ENCODE measurements at places on chromosomes 12 and 14. TPM values are rescaled to one million over a fixed set of nuclear protein-coding genes. Genes with fewer than 3 reads are reported as not detected.

Gene INSM2
- not detected for total RNA-seq

Gene KRT75
- not detected for total RNA-seq

Gene KRT72
- total RNA-seq, result not detected

Gene HELB
- 17.1 TPM for total RNA-seq

Gene UBE2N
- 261 TPM for total RNA-seq

Gene HHIPL1
- not detected for total RNA-seq

Gene NDRG2
- 1.1 TPM for total RNA-seq

- peaks cover 13% of the 10 kb centered on the region for H3K27me3 ChIP-seq
- peaks cover 2% of the 10 kb centered on the region for H3K4me1 ChIP-seq
- no peak for DNase-seq
- no peak overlapping the region for H3K4me3 ChIP-seq
- no peaks in the 10 kb centered on the region for H3K36me3 ChIP-seq
Observed at GRCh38 chr14:52829527-52830185, 38.2 kb upstream of the GNPNAT1 start.

DNA sequence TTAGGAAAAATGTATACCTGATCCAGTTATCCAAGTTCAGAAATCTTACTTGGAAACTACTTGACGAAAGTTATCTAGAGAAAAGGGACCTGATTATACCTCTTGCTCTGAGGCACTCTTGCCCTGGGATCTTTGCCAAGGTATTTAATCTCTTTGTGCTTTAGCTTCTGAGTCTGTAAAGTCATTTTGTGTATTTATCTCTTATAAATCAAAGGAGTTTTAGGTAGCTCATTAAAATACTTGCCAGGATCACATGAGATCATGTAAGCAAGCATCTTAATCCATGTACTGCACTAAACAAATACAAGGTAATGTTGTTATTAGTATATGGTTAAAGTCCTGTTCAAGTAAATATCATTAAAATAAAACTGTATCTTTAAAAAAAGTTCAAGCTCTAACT is 147.5 kb downstream of the IPO8 start:
- H3K4me1 ChIP-seq, result no peaks in the 10 kb centered on the region
- DNase-seq, result no peak
- no peak overlapping the region for H3K27ac ChIP-seq
- no peak overlapping the region for H3K4me3 ChIP-seq
- H3K36me3 ChIP-seq, result no peaks in the 10 kb centered on the region
- H3K27me3 ChIP-seq, result no peaks in the 10 kb centered on the region

DNA sequence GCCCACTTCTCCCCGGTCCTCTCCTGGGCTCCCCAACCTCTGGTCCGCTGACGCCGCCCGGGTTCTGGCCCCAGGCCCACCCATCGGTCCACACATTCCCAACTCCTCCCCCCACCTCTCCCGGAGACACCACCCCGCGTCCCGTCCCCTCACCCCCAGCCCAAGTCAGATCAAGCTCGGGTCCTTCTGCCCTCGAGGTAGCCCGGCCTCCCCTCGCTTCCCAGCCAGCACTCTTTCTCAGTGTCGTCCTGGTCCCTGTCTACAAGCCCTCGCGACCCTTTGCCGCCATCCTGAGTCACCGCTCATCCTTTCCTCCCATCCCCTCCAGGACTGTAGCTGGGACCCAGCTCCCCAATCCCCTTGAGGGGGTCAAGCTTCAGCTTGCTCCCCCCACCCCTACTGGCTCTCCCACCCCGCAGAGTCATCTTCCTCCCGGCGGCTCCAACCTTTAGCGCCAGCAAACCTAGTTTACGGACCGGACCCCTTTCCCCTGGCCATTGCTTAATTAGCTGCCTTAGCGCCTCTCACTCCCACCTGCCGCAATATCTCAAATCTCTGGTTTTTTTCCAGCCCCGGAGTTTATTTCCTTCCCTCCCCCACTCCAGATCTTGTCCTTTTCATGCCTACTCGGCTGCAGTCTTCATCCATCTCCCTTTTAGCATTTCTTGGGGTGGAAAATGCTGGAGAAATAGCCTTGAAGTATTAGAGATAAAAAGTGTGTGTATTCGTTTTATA is 1.1 kb downstream of the PPP4R4 start:
- peaks cover 59% of the 10 kb centered on the region for H3K27me3 ChIP-seq
- H3K4me3 ChIP-seq, result peak overlapping the region; percentile 74
- H3K27ac ChIP-seq, result no peak overlapping the region
- no peak for DNase-seq

DNA sequence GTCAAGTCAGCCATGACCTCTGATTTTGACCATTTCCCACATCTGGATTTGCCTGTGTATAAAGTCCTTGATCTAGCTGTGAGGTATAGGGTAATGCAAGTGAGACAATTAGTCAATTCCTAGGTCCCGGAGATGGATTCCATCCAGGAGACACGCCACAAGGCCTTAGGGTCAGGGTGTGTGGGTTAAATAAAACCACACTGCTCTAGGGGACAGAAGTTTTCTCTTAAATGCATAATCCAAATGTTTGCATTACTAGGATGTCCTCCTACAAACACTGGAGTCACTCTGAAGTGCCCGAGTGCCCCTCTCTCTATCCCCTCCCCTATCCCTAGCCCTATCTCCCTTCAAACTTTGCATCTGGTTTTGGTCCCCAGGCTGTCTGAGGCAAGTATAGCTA is 26.8 kb downstream of the LRIG3 start:
- no peak overlapping the region for H3K27ac ChIP-seq
- no peaks in the 10 kb centered on the region for H3K36me3 ChIP-seq
- no peaks in the 10 kb centered on the region for H3K4me1 ChIP-seq
- no peak for DNase-seq

DNA sequence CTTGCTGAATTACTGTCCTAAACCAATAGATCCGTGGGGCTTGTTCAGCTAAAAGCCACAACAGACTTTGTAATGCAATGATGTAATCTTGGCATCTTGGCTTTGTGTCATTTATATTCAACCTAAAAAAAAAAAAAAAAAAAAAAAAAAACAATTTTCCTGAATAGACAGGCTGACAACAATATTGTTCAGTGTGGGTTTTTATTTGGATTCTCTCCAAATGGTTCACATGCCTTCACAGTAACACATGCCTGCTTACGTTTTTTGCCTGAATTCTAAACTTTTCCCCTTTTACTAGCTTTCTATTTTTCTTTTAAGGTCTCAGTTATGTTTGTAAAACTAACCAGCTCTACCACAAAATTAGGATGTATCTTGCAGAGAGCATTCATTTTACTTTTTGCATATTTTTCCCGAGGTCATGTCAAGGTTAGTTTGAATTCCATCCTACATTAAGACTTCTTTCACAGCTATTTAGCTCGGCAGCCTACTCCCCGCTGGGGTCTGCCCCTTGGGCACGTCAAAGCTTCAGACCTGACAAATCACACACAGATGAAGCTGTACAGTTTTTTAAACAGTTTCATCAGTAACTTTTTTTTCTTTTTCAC is 213.7 kb upstream of the NPAS3 start:
- no peak for DNase-seq
- H3K4me3 ChIP-seq, result no peak overlapping the region
- H3K36me3 ChIP-seq, result no peaks in the 10 kb centered on the region
- no peak overlapping the region for H3K27ac ChIP-seq

- no peaks in the 10 kb centered on the region for H3K36me3 ChIP-seq
- no peak overlapping the region for H3K4me3 ChIP-seq
- H3K27me3 ChIP-seq, result no peaks in the 10 kb centered on the region
- no peak overlapping the region for H3K27ac ChIP-seq
- DNase-seq, result no peak
Observed at GRCh38 chr12:101040936-101041335, 169.1 kb downstream of the SLC5A8 start.

GRCh38 chr12:85920324-85920947 is 46.3 kb downstream of the NTS start:
- no peak overlapping the region for H3K27ac ChIP-seq
- H3K4me3 ChIP-seq, result no peak overlapping the region
- H3K27me3 ChIP-seq, result no peaks in the 10 kb centered on the region
- DNase-seq, result no peak
- H3K36me3 ChIP-seq, result no peaks in the 10 kb centered on the region

- no peaks in the 10 kb centered on the region for H3K27me3 ChIP-seq
- no peak overlapping the region for H3K4me3 ChIP-seq
- H3K4me1 ChIP-seq, result peaks cover 34% of the 10 kb centered on the region
- H3K27ac ChIP-seq, result peak overlapping the region; percentile 60
- DNase-seq, result no peak
Observed at GRCh38 chr12:12488823-12489550, 73.7 kb downstream of the DUSP16 start.

- H3K36me3 ChIP-seq, result no peaks in the 10 kb centered on the region
- peaks cover 3% of the 10 kb centered on the region for H3K27me3 ChIP-seq
- H3K4me3 ChIP-seq, result no peak overlapping the region
Observed at GRCh38 chr12:46919666-46920400, 94.0 kb upstream of the SLC38A4 start.

- no peak for DNase-seq
- H3K4me3 ChIP-seq, result no peak overlapping the region
- H3K36me3 ChIP-seq, result no peaks in the 10 kb centered on the region
Observed at GRCh38 chr12:2292560-2292959, 239.8 kb downstream of the CACNA1C start.

DNA sequence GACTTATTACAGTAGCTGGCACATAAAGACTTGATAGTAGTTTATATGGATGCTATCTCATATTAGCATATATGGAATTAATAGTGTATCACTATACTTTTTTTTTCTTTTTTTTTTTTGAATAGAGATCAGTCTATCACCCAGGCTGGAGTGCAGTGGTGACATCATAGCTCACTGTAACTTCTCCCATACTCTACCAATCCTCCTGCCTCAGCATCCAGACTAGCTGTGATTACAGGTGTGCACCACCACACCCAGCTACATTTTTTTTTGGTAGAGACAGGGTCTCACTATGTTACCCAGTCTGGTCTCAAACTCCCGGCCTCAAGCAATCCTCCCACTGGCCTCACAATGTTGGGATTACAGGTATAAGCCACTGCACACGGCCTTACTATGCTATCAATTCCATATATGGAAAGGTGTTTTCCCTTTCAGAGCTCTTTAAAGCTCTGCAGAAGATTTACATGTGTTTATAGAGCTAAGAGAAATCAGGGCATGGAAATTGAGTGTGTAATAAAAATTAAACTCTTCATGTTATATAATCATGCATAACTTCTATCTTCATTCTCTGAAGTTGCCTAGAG is 1.8 kb upstream of the TBK1 start:
- DNase-seq, result no peak
- peaks cover 44% of the 10 kb centered on the region for H3K36me3 ChIP-seq
- H3K4me3 ChIP-seq, result peak overlapping the region; percentile 92

DNA sequence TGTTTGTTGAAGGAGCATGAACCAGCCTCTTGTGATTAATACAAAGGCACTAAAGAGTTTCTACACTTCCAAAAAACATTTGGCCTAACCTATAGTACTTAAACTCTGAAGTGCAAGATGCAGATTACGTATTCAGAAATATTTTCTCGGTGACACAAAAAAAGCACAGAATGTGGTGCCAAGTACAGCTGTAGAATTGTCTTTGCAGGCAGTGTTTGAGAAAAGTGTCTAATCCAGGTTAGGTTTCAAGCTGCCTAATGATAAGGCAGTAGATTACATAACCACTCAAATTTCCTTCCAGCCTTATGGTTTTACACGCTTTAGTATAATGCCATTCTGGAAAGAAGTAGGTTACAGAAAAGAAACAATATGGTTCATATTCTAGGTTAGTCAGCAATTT is 205.2 kb downstream of the KLHL28 start:
- H3K4me3 ChIP-seq, result no peak overlapping the region
- no peak for DNase-seq
- no peaks in the 10 kb centered on the region for H3K27me3 ChIP-seq
- H3K27ac ChIP-seq, result no peak overlapping the region
- H3K4me1 ChIP-seq, result no peaks in the 10 kb centered on the region

DNA sequence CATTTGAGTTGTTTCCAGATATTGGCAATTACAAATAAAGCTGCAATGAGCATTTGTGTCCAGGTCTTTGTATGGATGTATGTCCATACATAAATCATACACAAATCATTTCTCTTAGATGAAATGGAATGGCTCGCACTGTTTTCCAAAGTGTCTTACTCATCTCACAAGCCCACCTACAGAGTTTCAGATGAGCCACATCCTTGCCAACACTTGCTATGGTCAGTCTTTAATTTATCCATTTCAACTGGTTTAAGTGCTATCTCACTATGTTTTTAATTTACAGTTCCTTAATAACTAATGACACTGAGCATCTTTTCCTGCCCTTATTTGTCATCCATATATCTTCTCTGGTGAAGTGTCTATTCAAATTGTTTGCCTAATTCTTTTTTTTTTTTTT is 132.9 kb upstream of the DIO3 start:
- no peak for DNase-seq
- H3K4me1 ChIP-seq, result no peaks in the 10 kb centered on the region
- no peaks in the 10 kb centered on the region for H3K36me3 ChIP-seq
- H3K27me3 ChIP-seq, result peaks cover 35% of the 10 kb centered on the region

GRCh38 chr12:114371250-114371649 is 34.7 kb downstream of the TBX5 start:
- H3K27me3 ChIP-seq, result no peaks in the 10 kb centered on the region
- H3K4me3 ChIP-seq, result no peak overlapping the region
- no peaks in the 10 kb centered on the region for H3K4me1 ChIP-seq
- no peaks in the 10 kb centered on the region for H3K36me3 ChIP-seq
- H3K27ac ChIP-seq, result no peak overlapping the region
- no peak for DNase-seq

DNA sequence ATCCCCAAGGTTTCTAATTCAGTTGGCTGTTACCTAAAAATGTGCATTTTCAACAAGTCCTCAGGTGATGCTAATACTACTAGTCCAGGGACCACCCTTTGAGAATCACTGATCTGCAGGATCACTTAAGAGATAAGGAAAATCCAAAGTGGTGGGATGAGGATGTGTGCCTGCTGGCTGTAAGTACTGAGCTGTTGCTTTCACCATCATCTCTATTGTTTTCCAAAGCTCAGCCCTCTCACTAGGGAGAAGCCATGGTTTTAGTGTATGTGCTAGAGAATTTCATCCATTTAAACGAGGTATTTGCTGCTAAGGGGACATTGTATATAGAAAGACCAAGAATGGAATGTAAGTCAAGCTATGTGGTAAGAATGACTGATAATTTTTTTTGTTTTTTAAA is 202.3 kb downstream of the KIF21A start:
- H3K27me3 ChIP-seq, result no peaks in the 10 kb centered on the region
- H3K27ac ChIP-seq, result no peak overlapping the region
- DNase-seq, result no peak

- no peak for DNase-seq
- H3K4me3 ChIP-seq, result no peak overlapping the region
- H3K4me1 ChIP-seq, result no peaks in the 10 kb centered on the region
- no peaks in the 10 kb centered on the region for H3K36me3 ChIP-seq
Observed at GRCh38 chr12:78271546-78271945, 440.9 kb downstream of the NAV3 start.

- no peaks in the 10 kb centered on the region for H3K27me3 ChIP-seq
- DNase-seq, result no peak
Observed at GRCh38 chr14:81473456-81474147, 60.1 kb downstream of the SEL1L start.

All from activated T-helper 2 cell treated with anti-CD3 and anti-CD28 coated beads, Interferon-gamma antibody, Interleukin-2, Interleukin-4, amounts not matched to agents 10 μg/mL and 5 μg/mL and 100 μg/mL, durations not matched to agents 14 hours and 24 hours and 36 hours (primary cell).